Purkinje cell (primary cell): ENCODE measurements at places on chromosomes 7 and 10. TPM values are rescaled to one million over a fixed set of nuclear protein-coding genes. Genes with fewer than 3 reads are reported as not detected.

LAMB4 gene
- polyA plus RNA-seq = not detected in 2 replicates

C7orf33 gene
- not detected in 2 replicates for polyA plus RNA-seq

SFTPA1 gene
- not detected in 2 replicates for polyA plus RNA-seq

SLC26A4 gene
- 0.05 TPM in 1 of 2 replicates, not detected in the other for polyA plus RNA-seq

PRKCQ gene
- polyA plus RNA-seq = 2.2 and 2.6 TPM in 2 replicates

CELF2 gene
- polyA plus RNA-seq = 160 and 185 TPM in 2 replicates

AFAP1L2 gene
- polyA plus RNA-seq = 0.62 and 2.6 TPM in 2 replicates

PON3 gene
- 0.32 and 0.34 TPM in 2 replicates for polyA plus RNA-seq

NCF1 gene
- polyA plus RNA-seq = not detected in 2 replicates

PHYHIPL gene
- polyA plus RNA-seq = 57.6 and 105 TPM in 2 replicates

AKR1C1 gene
- polyA plus RNA-seq = 0.85 and 25.5 TPM in 2 replicates

COL1A2 gene
- 0.43 and 2.2 TPM in 2 replicates for polyA plus RNA-seq

SEC61A2 gene
- 36.1 and 44.2 TPM in 2 replicates for polyA plus RNA-seq

ANKRD7 gene
- polyA plus RNA-seq = 5.8 TPM in 1 of 2 replicates, not detected in the other

ING3 gene
- 50.8 and 64.3 TPM in 2 replicates for polyA plus RNA-seq

VTI1A gene
- 13.6 and 18.7 TPM in 2 replicates for polyA plus RNA-seq

CADPS2 gene
- 17.2 and 23.2 TPM in 2 replicates for polyA plus RNA-seq

CLIP2 gene
- 3.2 and 5.3 TPM in 2 replicates for polyA plus RNA-seq

GNAT3 gene
- not detected in 2 replicates for polyA plus RNA-seq

CALML3 gene
- polyA plus RNA-seq = 0.08 and 0.17 TPM in 2 replicates

TWIST1 gene
- not detected in 2 replicates for polyA plus RNA-seq

PON1 gene
- polyA plus RNA-seq = 2.5 TPM in 1 of 2 replicates, not detected in the other

DTX2 gene
- 0.49 TPM in 1 of 2 replicates, not detected in the other for polyA plus RNA-seq

ASB4 gene
- not detected in 2 replicates for polyA plus RNA-seq

TRIM4 gene
- 3.7 and 6.7 TPM in 2 replicates for polyA plus RNA-seq

PIK3AP1 gene
- not detected in 2 replicates for polyA plus RNA-seq

CDC14C gene
- 0.15 TPM in 1 of 2 replicates, not detected in the other for polyA plus RNA-seq
